ENCODE measurements at places on chromosomes 5 and 9.

- no peak for DNase-seq
Observed at GRCh38 chr5:54739371-54739770, 221.8 kb downstream of the SNX18 start.

GRCh38 chr5:105663671-105664070, 2007.1 kb downstream of the EFNA5 start:
- no peak for DNase-seq

- no peak for DNase-seq
Observed at GRCh38 chr5:72123764-72124376, 16.6 kb downstream of the MAP1B start.

- DNase-seq = no peak
Observed at GRCh38 chr5:90542827-90543519, 13.6 kb upstream of the LYSMD3 start.

- no peak for DNase-seq
Observed at GRCh38 chr5:94672746-94673145, 54.3 kb downstream of the SLF1 start.

DNA sequence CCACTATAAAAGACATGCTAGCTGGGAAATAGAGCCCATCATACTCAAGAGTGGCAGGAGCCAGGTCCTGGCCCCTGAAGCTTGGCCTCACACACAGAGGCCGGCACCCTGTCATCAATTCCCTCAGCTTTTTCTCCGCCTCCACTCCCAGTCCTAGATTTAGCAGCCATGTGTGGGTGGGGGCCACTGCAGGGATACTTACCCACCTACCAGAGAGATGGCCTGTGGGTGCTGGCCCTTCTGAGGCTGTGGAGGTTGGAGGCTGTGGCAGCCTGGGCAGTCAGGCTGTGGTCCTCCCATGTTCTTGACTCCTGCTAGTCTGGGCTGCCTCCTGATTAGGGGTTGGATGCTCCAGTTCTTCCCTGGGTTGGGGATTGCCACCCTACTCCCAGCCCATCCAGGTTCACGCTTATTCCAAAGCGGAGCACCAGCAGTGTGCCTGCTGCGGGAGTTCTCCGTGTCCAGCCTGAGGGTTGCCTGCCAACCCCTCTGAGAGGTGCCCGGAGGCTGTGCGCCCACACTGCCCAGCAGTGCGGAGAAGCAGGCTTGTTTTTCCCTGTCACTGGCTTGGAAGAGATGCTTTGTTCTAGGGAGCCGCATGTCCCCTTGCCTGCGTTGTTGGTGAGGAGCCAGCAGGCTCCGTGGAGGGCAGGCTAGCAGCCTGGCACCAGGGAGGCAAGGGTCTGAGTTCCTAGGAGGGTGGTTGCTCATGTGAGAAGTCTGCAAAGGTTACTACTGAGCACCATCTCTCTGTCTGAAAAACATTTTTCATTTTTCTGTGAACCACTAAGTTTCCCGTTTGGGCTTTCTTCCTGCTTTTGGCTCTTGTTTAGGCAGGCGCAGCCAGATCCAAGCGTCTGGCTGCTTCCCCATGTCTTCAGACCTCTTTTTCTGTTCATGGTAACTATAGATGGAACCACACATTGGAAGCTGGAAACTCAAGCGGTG, 7.5 kb downstream of the SLC22A5 start:
- no peak for DNase-seq

DNA sequence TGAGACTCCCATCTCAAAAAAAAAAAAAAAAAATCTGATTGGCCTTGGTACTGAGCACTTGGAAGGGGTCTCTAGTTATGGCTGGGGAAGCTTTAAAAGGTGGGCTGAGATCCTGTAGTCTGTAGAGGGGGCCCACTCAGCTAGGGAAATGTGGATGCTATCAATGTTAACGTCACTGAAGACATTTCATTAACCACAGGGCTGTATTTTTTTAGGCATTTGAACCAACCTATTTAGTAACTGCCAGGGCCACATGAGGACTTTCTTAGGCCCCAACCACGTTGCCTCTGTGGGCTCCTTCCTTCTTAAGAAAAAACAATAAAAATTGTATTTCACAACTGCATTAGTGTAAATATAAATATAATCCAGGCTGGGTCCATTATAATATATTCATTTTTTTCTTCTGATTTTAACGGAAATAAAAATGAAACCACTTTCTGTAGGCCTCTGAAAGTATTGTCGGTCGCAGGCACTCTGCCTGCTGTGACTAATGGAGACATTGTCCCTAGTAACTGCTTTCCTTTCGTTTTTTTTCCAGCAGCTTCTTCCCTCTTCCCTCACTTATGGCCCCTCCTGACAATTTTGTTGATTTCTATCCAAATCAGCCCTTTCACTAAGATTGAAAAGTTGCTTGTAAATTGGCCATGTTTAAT, 71.6 kb downstream of the GCNT1 start:
- no peak for DNase-seq

DNA sequence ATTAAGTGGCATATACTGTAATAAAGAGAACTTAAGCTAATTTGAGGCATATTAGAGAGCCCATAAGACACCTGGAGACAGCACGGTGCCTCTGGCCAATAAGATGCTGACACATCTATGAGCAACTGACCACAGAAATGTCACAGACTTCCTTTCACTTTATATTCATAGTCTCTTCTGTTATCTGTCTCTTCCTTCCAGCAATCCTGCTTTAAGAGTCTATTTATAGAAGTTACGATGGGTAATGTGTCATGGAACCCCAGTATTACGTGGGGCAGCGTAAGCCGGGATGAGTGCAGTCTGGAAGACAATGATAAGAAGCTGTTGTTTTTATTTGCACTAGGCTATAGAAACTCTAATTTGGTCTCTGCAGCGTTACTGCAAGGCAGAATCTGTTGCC, 136.8 kb downstream of the CFAP90 start:
- no peak for DNase-seq

DNA sequence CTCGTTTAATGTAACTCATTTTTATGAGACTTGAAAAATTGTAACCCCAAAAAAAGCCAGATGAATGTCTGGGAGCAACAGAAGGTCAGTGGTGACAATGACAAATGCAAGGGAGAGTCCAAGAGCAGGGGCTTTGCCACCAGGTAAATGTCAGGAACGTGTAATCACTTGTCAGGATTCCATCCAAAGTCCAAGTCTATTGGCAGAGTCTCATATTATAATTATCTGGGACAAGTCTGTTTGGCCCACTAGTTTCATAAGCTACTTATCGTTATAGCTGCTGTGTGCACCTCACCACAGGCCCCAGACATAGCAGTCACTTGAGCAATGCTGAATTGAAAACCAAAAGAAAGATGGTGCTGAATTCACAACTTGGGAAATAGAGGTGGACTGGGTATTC, 180.8 kb downstream of the DNAH5 start:
- no peak for DNase-seq

- no peak for DNase-seq
Observed at GRCh38 chr5:147371290-147371689, 136.5 kb downstream of the STK32A start.

DNA sequence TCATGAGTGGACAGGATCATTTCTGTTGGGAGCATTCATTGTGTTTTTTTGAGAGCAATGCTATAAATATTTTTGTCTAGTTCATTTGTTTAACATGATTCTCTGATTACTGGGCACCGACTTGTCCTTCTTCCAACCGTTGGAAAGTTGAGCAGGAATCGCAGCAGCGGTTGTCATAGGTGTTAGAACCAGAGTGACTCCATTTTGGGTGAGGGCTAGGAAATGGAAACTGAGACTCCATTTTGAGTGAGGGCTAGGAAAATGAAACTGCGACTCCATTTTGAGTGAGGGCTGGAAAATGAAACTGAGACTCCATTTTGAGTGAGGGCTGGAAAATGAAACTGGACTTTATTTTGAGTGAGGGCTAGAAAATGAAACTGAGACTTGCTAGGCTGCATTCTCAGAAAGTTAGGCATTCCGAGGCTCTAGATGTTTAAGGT, 100.6 kb downstream of the ICE1 start:
- DNase-seq = no peak

DNA sequence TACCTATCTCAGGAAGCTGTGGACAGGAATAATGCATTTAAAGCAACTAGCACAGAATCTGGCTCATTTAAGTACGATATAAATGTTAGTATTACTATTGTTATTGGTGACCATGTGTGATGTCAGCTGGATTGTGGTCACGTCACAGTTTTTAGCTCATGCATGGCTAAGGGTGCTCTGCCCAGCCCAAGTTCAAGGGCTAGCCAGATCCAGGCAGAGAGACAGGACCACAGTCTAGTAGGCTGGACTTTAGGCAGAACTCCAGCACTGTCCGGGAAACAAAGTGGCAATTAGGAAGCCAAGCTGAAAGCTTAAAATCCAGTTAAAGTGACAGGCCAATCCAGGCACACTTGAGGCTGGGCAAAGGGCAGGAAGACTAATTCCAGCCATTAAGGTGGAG, 273.6 kb downstream of the ADAMTSL1 start:
- no peak for DNase-seq

- no peak for DNase-seq
Observed at GRCh38 chr9:3285365-3286161, 240.2 kb downstream of the RFX3 start.

- DNase-seq = no peak
Observed at GRCh38 chr9:5459289-5459829, 9.0 kb downstream of the CD274 start.

DNA sequence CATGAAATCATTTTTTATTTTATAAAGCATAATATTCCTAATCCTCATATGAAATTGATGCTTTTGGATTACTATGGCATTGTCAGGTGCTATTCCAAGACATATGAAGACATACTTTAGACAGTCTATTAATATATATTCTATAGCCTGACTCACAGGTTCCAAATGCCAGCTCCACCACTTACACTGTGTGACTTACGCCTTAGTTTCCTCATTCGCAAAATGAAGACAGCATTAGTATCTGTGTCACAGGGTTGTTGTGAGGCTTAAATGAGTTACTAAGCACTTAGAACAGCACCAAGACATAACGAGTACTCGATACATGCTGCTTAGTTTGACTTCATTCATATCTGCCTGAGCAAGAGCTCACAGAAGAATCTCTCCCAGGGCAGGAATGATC, 132.2 kb upstream of the PTGER4 start:
- DNase-seq = no peak

GRCh38 chr5:180870276-180871068, 9.4 kb upstream of the ZFP62 start:
- no peak for DNase-seq

- no peak for DNase-seq
Observed at GRCh38 chr5:131377785-131378325, 114.0 kb downstream of the CDC42SE2 start.

DNA sequence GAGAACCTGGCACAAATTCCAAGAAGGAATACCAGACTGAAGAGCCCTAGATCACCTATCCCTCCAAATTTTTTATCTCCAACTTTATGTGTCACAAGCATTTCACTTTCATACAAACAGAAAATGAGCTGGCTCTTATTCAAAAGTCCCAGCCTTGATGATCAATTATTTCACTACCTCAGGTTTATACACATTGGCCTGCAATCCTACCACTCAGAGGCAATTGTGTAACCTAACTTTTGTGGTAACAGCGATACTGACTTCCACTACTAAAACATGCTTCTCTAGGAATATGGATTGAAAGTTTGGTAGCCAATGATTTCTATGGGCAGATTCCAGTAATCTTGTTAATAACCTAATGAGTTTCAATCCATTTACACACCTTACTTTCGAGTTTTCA, 10.5 kb downstream of the RNF38 start:
- DNase-seq = no peak
